ENCODE measurements at places on chromosomes 13 and 19.

DNA sequence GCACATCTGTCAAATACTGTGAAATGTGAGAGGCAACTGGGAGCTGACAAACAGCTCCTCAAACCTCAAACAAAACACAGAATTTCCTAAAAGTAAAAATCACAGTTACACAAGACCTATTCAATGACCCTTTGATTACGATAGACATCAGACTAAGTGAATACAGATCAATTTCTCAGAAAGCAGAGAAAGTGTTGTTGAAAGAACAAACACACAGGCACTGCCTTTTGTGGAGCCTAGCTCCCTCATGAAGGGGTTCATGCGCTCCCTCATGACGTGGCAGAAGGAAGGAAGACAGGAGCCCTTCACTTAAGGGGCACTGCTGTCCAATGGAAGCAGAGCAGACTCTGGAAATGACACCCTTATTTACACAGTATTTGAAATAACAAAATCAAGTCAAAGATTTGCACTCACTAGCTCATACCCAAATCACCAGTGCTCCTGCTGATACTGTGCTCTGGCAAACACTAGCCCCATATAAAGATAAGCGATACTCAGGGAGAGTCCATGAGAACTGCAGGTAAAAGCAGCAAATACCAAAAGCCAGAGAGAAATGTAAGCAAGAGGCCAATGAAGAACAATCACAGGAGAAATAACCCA, 144.9 kb downstream of the KLF12 start:
- no peak for DNase-seq

GRCh38 chr13:66111628-66112027, 1118.5 kb downstream of the PCDH9 start:
- DNase-seq, result no peak

- DNase-seq, result no peak
Observed at GRCh38 chr13:113317031-113317430, 20.0 kb downstream of the LAMP1 start.

- no peak for DNase-seq
Observed at GRCh38 chr13:33119022-33119781, 103.0 kb downstream of the KL start.

- DNase-seq, result no peak
Observed at GRCh38 chr19:14427461-14427860, 5.6 kb upstream of the PKN1 start.

DNA sequence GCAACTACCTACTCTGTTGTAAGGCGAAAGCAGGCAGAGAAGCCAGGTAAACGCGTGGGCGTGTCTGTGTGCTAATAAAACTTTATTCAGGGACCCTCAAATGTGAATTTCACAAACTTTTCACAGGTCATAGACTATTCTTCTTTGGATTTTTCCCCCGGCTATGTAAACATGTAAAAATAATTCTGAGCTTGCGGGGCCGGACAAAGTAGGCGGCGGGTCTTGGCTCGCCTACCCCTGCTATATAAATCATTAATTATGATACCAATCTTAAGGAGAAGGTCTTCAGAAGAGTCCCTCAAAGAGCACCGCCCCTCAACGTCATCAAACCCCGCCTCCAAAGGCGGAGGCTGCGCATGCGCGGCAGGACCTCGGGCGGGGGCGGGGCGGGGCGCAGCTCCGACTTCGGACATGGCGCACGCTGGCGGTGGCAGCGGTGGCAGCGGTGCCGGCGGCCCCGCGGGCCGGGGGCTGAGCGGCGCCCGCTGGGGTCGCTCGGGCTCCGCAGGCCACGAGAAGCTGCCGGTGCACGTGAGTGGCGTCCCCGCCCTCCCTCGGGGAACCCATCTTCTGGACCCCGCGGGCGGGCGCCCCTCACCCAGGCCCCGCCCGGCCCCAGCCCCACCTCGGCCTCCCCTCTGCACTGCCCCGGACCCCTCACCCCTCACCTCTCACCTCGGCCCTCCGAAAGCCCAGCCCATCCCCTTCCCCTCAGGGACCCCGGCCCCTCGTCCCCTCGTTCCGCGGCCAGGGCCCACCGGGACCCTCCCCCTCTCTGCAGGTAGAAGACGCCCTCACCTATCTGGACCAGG, at the start of gene SIN3B:
SIN3B (plus strand) TSS at position 389 of the 812 bp plus-strand sequence; CDS start at position 412, 23 bp downstream.
- peak; percentile 4 for DNase-seq

DNA sequence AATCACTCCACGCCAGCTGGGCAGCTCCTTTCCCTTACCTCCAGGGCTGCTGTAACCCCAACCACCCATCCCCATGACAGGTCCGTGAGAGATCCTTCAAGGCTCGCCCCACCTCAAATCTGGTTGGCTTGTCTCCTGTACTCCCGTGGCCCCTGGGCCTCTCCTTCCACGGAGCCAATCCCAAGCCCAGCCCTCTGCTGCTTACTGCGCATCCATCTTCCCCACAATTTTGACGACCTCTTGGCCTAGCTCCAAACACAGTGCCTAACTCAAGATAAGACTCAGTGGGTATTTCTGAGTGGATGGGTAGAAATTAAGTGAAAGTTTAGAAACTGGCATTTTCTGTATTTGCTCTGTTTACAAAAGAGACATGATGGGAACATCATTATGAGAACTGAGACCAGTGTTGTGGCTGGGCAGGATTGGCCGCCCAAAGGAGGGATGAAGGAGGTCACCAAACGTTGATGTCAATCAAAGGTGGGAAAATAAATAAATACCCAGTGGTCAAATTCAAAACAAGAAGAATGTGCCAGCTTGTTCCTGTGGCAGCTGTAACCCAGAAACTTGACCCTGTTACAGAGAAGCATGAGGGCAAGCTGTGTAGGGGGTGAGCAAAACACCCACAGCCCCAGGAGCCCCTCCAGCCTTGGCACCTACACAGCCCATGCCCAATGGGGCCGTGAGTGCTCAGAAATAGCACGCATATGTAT, 162.2 kb downstream of the ABCC4 start:
- no peak for DNase-seq

DNA sequence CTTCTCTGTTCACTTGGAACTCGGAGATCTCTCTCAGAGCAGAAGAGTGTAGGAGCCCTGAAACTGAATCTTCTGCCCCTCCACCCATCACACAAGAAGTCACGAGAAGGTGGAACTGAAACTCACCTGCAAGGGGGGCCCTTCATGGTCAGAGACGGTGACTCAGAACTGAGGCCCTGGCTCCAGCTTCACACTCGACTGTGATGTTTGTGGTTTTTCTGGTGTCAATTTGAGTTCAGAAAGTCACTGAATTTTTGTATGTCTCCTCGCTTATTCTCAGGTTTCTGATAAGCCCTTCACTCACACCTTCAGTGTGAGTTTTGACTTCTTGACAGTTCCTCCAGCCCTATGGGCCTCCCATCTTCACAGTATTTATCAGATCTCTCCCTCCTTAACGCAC, 23.1 kb downstream of the SIGLEC5 start:
- no peak for DNase-seq

GRCh38 chr13:79851318-79851717, 370.4 kb downstream of the NDFIP2 start:
- DNase-seq, result no peak

DNA sequence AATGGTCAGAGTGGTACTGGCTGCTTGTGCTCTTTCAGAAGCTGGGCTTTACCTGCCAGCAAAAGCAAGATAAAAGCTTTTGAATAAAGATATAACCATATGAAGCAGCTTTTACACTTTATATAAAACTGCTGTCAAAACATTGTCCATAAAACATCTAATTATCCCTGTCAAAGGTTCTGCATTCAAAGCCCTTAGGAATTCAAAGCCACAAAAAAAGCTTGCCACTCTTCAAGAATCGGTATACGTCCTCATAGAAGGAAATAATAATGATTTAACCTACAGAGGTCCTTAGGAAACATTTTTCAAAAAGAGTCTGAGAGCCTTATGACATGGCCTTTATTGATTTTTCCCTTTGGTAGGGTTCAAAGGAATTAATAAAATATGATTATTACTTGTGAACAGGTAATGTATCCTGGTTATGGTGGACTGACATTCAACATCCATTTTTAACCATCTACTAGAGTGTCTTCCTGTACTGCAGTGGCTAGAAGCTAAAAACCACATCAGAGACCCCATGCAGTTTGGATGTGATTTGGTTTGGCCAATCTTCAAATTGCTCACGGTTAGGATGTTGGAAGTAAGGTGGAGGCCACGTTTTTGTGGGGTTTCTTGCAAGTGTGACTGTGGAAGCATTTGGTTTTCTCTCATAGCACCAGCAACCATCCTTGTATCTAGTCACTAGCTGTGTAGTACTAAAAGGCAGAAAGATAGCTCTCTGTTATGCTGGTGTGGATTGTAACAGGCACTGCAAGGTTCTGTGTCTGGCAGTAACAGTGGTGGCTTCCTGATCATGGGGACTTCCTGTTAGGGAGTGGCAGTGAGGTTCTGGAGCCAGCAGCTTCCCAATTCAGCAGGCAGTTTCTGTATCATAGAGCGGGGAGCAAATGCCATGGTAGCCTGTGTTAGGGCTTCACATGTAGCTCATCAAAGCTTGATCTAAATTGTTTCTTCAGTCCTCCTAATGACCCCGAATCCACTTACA, 441.5 kb downstream of the DIAPH3 start:
- no peak for DNase-seq

GRCh38 chr13:97946951-97947588, 6.4 kb upstream of the IPO5 start:
- no peak for DNase-seq

DNA sequence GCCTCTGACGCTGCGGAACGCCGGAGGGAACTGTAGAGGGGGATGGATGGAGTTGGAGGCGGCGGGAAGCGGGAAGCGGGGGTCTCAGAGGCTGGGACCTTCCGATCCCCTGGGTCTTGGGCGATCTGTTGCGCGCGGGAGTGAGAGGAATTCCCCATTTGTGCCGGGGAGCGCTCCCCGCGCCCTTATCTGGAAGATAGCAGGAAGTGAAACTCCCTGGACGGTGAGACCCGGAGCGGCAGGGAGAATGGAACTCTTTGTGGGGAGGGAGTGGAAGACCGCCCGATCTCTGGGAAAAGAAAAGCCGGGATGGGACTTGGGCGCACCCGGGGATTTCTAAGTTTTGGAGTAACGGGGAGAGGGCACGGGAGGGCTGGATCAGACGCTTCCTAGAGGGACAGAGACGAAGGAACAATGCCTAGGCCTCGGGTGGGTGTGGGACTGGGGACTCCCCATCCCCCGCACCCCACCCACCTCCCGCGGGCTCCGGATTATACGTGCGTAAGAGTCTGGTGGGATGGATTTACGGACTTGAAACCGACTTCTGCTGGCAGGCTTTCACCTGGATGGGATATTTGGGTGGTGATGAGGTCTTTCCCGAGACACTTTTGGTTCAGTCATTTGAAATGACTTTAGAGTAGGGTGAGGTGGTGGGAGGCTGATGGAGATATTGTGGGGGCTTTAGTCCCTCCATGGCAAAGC, 495 bp downstream of the LSR start:
- no peak for DNase-seq

DNA sequence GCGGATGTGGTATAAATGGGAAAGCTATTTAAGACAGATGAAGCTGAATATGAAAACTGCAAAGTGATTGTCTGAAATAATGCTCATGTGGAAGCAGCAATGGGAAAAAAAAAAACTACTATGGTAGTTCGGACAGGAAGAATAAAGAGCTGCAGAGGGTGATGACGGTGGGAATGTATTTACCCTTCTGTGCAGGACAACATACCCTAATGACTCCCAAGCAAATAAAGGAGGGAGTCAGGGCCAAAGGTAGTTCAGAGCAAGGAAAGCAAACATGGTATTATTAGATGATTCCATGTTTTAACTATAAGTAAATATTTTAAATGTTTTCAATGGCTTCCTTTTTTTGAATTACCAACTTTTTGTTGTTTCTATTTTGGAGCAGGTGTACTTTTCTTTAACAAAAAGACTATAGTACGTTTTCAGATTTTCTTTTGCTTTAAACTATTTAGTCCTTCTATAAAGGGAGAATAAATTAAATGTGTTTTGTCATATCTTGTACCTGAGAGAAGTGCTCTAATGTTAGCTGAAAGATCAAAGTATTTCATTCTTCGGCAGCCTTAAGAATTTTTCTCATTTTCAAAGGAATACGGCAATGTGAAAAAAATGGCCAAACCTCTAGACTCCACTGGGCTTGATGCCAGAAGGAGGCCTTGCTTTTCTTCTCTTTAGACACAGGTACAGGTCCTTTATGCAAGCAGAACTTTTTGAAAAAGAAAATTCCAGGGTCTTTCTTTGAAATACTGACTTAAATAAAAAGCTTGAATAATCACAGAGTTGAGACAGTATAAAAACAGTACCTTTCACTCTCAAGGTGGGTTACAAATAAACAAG, 67.8 kb upstream of the ZDHHC20 start:
- no peak for DNase-seq

DNA sequence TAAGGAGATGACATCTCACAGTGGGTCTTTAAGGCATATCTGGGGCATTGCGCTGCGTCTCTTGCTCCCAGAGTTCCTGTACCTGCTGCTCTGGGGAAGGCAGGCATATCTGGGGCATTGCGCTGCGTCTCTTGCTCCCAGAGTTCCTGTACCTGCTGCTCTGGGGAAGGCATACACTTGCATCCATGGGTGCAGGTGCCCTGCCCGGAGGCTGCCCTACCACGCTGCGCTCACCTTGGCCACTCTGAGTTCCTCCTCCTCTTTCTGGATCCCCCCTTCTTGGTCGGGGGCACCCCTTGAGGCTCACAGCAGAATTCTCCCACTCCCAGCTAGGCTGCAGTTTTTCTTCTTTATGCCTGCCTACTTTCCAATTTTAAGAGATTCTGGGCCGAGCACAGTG, 60.9 kb upstream of the TMTC4 start:
- no peak for DNase-seq

DNA sequence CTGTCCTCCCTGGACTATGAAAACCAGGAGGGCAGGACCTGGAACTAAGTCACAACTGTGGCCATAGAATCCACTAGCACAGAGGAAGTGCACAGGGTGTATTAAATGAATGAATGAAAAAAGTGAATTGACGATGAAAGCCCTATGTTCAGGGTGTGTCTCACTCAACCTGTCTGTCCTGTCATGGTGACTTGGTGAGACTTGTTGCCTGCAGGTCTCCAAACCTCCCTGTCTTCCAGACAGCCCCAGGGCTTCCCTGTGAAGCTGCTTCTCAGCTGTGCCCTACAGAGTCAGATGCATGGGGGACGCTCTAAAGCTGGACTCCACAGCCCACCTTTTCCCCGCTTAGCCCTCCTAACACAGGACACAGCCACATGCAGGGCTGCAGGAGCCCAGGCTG, 4.8 kb upstream of the IGFL1 start:
- no peak for DNase-seq

GRCh38 chr19:12788682-12789097, 2.6 kb upstream of the JUNB start:
- no peak for DNase-seq

DNA sequence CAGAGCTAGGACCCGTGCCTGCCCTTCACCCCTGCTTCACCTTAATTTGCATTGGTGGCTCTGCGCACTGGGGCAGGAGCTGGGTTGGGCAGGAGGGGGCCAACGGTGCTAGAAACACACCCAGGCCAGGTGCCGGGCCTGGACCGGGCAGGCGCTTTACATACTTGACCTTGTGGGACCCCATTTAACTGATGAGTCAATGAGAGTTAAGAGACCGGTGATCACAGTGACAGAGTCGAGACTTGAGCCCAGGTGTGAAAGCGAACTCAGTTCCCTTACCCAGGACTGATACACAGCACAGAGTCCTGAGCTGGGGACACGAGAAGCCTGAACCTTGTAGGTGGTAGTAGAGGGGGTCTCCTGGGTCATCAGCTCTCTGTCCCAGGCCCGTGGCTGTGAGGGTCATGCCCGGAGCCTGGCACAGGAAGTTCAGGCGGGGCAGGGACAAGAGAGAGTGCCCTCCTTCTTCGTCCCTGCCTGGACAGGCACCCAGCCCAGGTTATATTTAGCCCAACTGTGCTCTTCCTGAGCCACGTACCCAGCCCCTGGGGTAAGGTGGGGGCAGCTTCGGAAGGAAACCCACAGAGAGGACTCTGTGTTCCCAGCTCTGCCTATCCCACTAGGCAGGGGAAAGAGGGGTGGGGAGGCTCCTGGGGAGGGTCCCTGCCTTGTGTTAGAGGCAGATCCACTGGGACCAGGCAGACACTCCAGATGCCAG, 1.9 kb downstream of the PRX start:
- no peak for DNase-seq
